Activated naive CD4-positive, alpha-beta T cell treated with anti-CD3 and anti-CD28 coated beads for 36 hours (primary cell): ENCODE measurements at places on chromosomes 1 and 21.

- no peak for DNase-seq
Measured at GRCh38 chr1:156709757-156710489, 4.5 kb upstream of the CRABP2 start.

DNA sequence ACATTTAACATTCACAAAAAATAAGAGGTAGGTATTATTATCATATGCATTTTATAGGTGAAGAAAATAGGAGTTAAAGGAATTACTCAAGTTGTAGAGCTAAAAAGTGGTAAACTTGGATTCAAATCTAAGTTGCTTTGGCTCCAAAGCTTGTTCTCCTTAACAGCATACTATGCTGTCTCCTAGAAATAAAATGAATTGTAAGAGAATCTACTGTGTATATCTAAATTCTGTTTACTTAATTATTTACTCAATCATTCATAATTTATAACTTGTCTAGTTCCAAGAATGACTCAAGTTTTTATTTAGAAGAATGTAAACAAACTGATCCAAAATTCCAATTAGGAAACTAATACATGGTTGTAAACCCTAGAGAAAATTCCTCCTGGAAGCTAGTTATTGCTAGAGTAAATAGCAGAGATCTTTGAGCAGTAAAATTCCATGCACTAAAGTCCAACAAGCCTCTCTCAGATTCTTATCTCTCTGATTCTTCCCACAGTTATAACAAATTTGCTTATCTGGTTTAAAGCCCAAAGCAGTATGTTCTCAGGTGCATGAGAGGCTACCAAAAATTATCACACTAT is 132.5 kb upstream of the DPT start:
- DNase-seq = no peak

DNA sequence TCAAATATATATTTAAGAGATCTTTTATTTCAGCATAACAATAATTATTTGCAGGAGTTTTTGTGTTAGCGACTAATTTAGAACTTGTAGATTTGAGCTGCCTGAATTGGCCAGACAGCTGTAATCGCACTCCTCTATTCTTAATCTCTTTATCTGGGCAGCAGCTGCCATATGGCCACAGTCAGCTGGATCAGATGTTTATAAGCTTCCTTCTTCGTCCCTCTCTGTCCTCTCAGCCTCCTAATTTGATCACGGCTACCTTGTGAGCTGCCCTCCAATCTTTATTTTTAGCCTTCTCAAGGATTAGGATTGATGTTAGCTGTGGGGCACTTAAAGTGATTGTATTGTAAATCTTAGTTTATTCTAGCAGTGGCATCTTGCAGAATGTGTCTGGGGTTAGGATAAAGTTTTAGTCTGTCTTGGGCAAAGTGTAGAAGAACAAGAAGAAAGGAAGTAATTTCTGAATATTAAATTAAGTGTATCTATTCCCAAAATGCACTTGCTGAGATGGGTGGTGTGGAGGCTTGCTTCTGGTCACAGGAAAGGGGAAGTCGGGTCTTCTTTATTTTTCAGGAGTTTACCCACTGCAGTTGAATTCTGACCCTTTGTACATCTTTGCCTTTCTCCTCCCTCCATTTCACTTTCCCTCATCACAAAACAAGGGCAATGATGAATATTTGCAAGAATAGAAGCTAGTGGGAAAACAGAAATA is 1.1 kb downstream of the ZBTB18 start:
- DNase-seq = no peak

GRCh38 chr1:25066731-25067517 is 136.8 kb upstream of the RUNX3 start:
- DNase-seq = no peak

DNA sequence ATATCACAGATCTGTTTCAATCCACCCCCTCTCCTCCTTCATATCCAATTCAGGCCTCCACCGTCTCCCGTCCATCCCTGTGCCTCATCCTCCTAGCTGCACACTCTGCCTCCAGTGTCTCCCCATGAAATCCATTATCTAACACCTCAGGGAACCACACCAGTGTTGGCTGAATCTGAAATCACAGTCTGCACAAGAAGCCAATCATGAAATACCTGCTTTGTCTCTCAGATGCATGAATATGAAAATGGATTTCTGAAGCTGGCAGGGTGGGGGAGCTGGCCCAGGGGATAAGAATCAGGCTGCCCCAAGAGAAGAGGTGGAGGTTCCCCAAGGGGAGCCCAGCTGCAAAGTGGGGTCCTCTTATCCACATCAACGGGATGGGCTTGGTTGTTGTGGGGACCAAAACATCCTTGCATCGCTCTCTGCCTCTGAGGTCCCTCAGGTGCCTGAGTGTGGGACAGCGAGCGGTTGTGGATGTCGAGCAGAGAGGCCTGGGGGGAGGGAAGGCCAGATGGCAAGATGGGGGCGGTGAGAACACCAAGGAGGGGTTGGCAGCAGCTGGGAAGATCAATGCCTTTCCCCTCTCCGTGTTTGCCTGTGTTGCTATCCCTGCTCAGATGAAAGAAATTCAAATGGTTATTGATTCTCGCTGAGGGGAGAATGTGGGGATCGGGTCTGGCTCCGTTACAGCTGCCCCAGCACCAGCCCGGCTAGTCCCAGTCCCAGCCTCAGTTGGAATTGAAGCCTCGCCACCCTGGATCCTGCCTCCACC is 237.3 kb upstream of the POU3F1 start:
- DNase-seq = no peak

DNA sequence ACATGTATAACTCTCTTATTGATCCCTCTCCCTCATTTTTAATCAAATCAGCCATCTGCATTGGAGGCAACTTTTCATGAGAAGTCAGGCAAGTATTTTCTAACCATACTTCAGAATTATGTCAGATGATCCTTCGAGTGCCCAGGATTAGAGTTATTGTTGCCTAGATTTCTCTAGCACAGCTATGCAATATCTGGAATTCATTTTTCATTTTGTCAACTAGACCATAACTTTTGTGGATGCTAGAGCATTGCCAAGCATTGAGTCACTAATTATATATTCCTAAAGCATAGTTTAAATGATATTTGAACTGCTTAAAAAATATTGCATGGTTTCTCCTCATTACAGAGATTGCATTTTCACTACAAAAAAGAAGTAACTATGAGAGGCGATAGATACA is 21.2 kb downstream of the HFM1 start:
- DNase-seq = no peak

- DNase-seq = no peak
Measured at GRCh38 chr1:119838236-119838635, 27.0 kb upstream of the REG4 start.

DNA sequence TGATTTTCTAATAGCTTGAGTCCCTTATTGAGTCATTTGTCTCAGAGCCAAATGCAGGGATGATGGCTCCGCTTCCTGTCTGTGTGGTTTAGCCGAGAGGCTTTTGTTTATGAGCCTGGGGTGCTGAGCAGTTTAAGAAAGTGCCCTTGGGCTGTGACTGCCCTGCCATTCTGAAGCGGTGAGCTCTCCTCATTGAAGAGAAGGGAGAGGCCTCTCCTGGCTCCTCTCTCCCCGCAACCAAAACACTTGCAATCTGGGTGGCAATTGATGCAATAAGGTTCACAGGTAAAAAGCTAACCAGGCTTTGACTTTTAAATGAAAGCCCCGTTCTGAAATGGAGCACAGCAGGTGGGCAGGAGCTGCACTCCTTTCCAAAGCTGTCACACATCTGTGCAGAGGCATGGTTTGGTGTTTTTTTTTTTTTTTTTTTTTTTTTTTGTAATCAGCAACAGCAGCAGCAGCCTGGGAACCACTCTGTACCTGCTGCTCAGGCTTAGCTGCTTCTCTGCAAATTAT is 403.7 kb downstream of the SIPA1L2 start:
- peak; percentile 65 for DNase-seq

GRCh38 chr1:109094377-109094803 is 3.8 kb downstream of the TMEM167B start:
- DNase-seq = no peak

DNA sequence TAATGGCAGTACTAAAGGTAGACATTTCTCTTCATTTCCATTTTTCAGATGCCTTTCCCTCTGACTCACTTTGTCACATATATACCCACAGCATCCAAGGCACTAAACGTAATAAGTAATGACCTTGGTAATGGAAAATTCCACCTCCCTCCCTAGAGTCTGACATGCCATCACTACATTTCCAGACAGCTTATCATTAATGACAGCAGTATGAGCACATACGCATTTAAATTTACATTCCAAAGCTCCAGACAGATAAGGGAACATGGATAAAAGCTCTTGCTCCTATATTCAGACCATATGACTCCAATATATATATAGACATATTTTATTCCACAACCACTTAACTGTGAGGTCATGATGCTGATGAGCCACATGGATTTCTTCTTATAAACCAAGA is 191.7 kb upstream of the GORAB start:
- DNase-seq = no peak

GRCh38 chr1:35585281-35585680 is 12.2 kb downstream of the TFAP2E start:
- DNase-seq = no peak

- DNase-seq = no peak
Measured at GRCh38 chr1:16393570-16394521, 26.8 kb downstream of the SZRD1 start.

- no peak for DNase-seq
Measured at GRCh38 chr21:37055271-37055855, 17.5 kb downstream of the PIGP start.

DNA sequence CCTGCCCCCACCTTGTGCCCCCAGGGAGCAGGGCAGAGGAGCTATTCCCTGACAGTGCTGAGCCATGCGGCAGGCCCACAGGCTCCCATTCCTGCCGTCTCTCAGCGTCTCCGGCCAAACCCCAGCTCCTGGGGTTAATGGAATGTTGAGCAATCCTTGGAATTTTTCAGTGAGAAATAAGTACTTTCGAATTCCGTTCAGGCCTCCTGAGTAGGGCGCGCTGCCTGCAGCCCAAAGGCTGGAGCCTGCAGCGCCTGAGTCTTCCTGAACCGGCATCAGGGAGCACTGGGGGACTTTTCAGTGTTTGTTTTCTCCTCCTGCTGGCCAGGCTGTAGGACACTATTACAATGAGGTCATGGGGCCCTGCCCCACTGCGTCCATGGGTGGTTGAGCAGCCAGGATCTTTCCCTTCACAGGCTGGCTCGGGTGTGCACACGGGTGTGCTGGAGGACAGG is 33.3 kb upstream of the CSF1 start:
- no peak for DNase-seq

GRCh38 chr1:74530892-74531291 is 18.5 kb upstream of the LRRC53 start:
- no peak for DNase-seq

DNA sequence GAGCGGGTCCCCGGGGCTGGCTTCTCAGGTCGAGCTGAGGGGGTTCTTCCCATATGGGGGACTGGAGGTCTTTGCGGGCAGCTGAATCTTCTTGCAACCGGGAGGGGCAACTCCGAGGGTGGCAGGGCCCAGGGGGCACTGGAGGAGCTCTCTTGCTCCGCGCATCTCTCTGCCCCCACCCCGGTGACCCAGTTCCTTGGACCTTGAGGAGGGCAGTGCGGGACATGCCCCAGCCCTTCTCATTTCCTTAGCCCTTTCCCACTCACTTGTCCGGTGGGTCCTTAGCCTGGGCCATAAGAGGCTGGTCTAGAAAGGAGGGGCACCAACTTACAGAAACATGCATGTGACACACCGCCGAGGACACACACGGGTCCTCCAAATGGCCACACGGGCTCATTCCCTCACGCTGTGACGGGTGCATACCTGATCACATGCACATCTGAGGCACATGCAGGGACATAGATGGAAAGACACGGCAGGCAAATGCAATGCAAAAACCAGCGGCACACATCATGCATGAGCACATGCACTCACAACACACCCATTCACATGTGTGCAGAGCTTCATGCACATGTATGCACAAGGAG is 630 bp downstream of the HPCA start:
- DNase-seq = no peak

DNA sequence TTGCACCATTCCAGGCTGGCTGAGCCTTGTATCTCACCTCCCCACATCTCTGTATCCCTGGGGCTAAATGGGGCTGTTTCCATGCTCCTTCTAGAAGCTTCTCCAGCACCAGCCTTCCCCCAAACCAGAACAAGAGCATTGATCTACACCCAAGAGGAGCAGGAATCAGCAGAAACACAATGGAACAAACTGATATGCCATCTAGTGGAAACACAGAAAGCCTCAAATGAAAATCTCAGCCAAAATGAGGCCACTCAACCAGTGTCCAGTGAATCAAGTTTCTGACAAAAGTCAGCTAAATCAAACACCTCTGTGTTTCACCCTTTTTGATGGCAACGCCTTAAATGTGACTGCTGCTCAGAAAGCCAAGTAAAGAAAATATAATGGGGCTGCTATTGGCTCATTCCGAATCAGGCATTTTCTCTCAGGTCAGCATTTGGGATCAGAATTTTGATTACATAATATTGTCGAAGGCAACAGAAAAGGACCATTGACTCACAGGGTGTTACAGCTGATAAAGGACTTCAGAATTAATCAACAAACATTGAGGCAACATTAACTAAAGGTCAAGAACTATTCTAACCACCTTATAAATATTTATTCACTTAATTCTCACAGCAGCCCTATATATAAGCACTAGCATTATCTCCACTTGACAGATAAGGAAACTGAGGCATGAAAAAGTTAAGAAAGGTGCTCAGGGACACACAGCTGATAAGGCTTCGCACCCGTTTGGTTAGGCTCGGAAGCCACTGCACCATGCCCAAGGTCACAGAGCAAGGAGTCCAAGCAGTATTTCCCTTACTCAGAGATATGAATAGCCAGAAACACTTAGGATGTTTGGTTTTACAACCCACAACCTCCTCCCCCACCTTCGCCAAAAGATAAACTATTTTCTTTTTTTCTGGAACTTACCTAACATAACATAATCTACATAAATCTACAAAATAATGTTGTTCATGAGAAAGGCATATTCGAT is 85.8 kb upstream of the KCNJ15 start:
- no peak for DNase-seq

DNA sequence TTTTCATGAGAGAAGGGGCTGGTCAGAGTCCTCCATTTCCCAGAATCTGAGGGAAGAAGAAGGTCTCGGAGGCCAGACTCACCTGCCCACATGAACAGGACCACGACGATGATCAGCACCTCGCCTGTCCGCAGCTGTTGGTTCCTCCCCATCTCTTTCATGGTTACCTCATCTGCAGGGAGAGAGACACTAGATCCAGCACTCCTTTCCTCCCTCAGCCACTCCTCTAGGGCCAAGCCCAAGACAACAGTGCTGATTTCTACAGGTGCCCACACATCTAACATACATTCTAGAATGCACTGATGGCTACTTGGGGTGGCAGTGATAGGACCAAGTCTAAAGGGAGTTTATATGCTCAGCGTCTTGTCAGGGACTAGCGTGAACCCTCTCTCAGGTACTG is 3.0 kb downstream of the FNDC5 start:
- DNase-seq = no peak
